ENCODE measurements at places on chromosomes 4 and X.
A peak's percentile ranks its signal among the peaks of the same experiment; 100 is the strongest.

- DNase-seq = peak; percentile 76
These were observed 27.3 kb downstream of the PRDX4 start for GRCh38 chrX:23694606-23695005.

- no peak for DNase-seq
These were observed 2.3 kb downstream of the PF4 start for GRCh38 chr4:73979407-73979957.

GRCh38 chr4:1808851-1809753 is 16.0 kb downstream of the FGFR3 start:
- DNase-seq = no peak

DNA sequence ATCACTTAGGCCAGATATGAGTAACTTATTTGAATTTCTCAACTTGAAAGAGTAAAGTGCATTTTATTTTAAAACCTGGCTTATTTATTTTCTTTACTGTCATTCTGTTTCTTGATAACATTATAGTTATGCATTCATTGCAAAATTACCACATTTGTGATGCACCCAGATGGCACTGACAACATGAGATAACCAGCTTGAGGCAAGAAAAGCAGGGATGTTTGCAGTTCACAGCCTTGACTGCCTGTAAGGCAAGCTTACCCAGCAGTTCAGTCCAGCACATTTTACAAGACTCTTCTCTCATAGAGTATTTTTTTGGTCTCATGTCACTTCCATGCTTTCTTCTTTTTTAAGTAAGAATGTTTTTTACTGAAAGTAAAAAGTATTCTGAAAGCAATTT is 25.3 kb upstream of the EPGN start:
- DNase-seq = peak; percentile 72

- no peak for DNase-seq
These were observed 93.4 kb upstream of the RAPGEF2 start for GRCh38 chr4:159009521-159009920.

DNA sequence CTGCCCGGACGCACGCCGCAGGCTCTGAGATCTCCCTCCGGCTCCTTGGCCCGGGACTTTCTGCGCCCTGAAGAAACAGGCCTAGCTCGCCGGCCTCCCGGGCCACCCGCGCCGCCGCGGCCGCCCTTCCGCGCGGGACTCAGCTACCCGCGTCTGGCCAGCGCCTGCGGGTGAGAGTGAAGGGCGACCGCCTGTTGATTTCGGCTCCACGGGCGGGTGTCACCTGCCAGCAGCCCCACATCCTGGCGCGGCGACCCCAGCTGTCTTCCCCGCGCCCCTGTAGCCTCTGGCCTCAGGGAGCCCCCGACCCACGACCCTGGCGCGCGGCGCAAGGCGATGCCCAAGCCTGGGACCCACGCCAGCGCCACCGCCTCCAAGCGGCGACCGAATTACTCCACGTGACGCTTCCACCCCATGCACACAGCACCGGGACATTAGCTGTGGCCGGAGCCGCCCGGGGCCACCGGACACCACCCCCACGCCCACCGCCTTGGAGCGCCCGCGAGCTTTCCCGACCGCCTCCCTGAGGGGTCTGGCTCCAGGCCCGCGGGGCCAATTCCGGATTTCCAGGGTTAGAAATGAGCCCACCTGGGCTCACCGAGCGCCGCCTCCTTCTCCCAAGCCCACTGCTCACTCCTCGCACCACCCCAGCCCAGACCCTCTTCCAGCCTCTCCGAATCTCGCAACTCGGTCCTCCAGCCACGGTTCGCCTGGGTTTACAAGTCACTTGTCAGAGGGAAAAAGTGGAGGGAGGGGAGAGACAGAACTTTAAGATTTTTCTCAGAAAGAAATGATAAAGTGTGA is 10.2 kb downstream of the ARX start:
- DNase-seq = no peak

GRCh38 chrX:37677765-37678164 is 7.8 kb upstream of the XK start:
- no peak for DNase-seq

DNA sequence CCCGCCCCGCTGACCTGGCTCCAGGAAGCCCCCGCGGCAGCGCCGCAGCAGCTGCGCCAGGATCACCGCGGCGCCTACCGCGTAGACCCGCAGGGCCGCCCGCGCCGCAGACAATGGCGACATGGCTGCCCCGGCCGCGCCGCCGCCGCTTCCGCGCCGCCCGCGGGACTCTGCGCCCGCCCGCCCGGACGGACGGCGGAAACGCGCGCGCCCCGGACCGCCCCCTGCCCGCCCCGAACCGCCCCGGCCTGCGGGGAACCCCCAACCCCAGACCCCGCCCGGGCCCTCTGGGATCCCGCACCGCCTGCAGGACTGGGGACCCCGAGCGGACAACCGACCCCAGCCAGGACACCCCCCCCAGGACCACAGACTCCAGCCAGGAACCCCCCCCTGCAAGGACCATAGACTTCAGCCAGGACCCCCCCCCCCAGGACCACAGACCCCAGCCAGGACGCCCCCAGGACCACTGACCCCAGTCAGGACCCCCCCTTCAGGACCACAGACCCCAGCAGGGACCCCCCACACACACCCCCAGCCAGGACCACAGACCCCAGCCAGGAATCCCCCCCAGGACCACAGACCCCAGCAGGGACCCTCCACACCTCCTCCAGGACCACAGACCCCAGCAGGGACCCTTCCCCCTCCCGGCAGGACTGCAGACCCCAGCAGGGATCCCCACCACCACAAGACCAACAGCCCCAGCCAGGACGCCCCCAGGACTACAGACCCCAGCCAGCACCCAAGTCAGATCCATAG is at the start of the genes DHRSX and ZBED1:
DHRSX (minus strand) TSS at position 174 of the 756 bp plus-strand sequence; CDS start at position 123, 51 bp downstream.
ZBED1 (minus strand) TSS at position 174 of the 756 bp plus-strand sequence. CDS start 10,257 bp downstream, outside the sequence.
- peak; percentile 70 for DNase-seq

- DNase-seq = no peak
These were observed 22.3 kb downstream of the FGFR3 start for GRCh38 chr4:1815096-1815996.

DNA sequence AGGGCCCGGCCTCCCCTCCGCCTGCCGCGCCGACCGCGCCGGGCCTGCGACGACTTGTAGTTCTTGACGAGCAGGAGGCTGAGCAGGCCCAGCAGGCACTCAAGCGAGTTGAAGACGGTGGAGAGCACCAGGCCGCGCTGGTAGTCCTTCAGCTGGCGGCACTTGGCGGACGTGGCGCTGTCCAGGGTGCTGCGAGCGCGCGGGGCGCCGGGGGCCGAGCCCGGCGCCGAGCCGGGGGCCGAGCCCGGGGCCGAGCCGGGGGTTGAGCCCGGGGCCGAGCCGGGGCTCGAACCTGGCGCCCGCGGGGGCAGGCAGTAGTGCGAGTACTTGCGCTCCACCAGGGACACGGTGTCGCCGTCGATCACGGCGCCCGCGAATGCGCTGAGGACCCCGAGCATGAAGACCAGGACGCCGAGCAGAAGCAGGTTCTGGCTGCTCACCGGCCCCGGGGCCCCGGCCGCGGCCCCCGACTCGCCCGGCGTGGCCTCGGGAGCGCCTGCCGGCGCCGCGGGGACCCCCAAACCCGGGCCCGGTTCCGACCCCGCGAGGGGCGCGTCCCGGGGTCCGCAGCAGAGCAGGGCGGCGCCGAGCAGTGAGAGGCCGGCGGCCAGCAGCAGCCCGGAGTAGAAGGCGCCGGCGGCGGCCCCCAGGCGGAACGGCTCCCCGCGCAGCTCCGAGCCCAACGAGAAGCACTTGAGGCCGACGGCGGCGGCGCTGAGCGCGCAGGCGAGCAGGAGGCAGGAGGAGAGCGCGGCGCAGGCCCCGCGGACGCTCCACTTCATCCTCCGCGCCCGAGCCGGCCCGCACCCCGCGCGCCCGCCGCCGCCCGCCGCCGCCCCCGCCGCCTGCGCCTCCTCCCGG is 584 bp downstream of the TMEM271 start:
- DNase-seq = peak; percentile 78

DNA sequence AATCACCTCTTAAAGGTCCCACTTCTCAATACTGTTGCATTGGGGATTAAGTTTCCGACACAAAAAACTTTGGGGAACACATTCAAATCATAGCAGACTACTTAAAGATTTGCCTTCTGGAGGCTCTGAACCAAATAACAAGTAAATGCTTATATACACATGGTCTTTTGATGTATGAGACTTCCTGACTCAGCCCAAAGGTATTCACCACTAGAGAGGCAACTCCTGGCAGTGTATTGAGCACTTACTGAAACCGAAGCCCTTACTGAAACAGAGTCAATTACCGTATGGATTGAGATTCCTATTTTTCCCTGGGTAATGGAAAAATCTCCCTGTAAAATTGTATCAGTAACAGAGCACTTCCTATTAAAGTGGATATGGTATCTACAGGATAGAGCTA is 45.4 kb downstream of the ZCCHC13 start:
- DNase-seq = no peak

DNA sequence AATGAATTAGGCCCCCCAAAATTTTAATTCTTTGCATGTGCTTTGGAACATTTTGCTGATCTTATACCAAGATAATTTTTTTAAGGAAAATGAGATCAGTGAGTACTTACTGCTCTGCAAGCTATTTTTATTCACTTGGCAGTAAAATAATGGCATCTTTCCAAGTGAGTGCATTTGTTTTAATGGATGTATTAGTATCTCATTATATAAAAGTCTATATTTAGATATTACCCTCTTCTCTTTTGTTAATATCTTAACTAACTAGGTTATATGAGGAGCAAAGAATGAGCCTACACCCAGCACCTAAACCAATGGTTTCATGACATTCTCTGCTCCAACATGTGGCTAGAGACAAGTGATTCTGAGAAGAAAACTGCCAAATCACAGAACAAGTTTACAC is 21.1 kb upstream of the ARAF start:
- no peak for DNase-seq

DNA sequence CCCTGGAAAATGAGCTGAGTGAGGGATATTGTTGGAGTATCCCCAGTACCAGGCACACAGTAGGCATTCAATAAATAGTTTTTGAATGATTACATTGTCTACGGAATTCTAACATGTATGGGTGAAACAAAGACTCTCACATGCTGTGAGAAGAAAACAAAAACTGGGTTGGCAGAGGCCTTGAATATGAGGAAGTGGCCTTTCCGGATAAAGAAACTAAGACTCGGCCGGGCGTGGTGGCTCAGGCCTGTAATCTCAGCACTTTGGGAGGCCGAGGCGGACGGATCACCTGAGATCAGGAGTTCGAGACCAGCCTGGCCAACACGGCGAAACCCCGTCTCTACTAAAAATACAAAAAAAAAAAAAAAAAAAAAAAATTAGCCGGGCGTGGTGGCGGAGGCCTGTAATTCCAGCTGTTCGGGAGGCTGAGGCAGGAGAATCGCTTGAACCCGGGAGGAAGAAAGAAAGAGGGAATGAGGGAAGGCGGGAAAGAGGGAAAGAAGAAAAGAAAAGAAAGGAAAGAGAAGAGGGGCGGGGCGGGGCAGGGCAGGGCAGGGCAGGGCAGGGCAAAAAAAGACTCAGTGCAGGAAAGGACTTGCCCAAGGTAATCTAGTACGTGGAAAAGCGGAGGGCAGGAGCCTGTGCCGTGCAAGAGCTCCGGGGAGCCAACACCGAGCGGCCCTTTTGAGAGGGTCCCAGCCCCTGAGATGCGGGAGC is 689 bp upstream of the TMA16 start:
- peak; percentile 78 for DNase-seq

- no peak for DNase-seq
These were observed 13.4 kb downstream of the ZAR1 start for GRCh38 chr4:48503233-48504025.

DNA sequence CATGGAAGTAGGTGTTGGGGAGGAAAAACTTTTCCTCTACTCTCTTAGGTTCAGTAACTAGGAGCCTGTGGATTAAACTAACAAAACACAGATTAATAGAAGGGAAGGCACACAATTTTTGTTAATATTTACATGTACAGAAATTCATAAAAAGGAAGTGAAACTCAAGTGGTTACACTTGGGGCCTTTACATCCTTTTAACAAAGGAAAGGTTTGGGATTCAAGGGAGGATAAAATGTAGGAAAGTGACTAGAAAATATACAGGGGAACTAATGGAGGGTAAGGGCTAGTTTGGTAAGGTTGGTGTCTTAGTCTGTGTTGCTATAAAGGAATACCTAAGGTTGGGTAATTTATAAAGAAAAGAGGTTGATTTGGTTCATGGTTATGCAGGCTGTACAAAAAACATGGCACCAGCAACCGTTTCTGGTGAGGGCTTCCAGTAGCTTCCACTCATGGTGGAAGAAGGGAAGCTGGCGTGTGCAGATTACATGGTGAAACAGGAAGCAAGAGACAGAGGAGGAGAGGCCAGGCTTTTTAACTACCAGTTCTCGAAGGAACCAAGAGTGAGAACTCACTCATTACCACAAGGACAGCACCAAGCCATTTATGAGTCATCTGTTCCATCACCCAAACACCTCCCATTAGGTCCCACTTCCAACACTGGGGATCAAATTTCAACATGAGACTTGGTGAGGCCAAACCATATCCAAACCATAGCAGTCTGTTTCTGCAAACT is 124.4 kb downstream of the CHRDL1 start:
- DNase-seq = peak; percentile 2

GRCh38 chr4:182916483-182917181 is 554 bp downstream of the DCTD start:
- peak; percentile 65 for DNase-seq

- DNase-seq = no peak
These were observed 15.3 kb downstream of the C4orf50 start for GRCh38 chr4:6002926-6003325.

DNA sequence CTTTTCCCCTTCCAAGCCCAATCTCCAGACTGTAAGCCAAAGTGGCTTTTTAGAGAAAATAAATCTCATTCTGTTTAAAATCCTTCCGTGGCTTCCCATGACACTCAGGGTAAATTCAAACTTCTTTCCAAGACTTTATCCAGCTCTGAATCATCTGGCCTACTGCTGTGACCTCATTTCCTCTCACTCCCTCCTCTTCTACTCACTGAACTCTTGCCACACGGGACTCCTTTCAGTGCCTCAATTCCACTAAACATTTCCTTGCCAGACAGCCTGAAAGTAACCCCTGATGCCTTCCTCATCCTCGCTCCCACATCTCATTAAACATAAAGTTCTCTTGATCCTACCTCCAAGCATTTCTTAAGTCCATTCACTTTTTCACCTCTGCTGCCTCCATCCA is 27.8 kb upstream of the RNF128 start:
- no peak for DNase-seq

- DNase-seq = no peak
These were observed 55.2 kb upstream of the HGFAC start for GRCh38 chr4:3386526-3386925.

DNA sequence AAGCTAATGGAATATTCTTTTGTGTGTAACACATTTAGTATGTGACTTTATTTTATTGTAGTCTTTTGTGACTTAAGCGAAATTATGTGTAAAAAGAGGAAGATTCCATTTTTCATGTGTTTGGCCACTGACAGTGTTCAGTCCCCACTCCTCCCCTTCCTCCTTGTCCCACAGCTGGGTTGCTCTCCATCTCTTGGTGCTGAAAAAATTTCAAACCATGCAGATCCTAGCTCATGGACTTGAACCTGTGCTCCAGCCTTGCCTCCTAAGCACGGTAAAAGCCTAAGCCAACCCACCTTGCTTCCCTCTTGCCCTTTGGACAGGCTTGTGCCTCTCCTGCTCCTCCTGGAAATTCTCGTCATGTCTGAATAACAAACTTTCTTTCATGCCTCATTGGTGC is 2008.5 kb upstream of the TENM3 start:
- DNase-seq = peak; percentile 22

- no peak for DNase-seq
These were observed 27.5 kb upstream of the PCDH18 start for GRCh38 chr4:137559801-137560200.

All from hematopoietic multipotent progenitor cell treated with erythropoietin and hydrocortisone succinate and interleukin-3 and kit ligand, for 4 days (in vitro differentiated cells).